Fibroblast of skin of right biceps (primary cell): ENCODE measurements at places on chromosomes 2 and 18.

DNA sequence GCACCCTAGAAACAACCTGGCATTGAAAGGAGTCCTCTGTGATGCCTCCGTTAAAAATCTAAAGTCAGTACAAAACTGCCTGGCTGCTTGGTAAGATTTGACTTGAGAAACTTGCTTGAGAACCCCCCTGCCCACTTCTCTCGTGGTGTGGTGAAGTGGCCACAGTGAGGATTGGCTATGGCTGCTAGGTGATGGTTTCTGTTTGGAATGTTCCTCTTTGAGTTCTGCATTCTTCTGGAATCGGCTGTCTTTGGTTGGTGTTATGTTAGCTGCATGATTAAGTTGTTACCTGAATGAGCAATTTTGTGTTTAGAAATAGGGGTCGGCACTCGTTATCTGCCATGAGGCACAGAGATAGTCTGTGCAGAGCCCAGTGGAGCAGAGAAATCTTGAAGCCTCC, 21.7 kb upstream of the SAG start:
- peak; percentile 30 for DNase-seq

GRCh38 chr2:186749219-186749618, 55.4 kb downstream of the FAM171B start:
- DNase-seq, result no peak

- DNase-seq, result peak; percentile 77
Measured at GRCh38 chr18:41703744-41704530, 251.1 kb upstream of the PIK3C3 start.

DNA sequence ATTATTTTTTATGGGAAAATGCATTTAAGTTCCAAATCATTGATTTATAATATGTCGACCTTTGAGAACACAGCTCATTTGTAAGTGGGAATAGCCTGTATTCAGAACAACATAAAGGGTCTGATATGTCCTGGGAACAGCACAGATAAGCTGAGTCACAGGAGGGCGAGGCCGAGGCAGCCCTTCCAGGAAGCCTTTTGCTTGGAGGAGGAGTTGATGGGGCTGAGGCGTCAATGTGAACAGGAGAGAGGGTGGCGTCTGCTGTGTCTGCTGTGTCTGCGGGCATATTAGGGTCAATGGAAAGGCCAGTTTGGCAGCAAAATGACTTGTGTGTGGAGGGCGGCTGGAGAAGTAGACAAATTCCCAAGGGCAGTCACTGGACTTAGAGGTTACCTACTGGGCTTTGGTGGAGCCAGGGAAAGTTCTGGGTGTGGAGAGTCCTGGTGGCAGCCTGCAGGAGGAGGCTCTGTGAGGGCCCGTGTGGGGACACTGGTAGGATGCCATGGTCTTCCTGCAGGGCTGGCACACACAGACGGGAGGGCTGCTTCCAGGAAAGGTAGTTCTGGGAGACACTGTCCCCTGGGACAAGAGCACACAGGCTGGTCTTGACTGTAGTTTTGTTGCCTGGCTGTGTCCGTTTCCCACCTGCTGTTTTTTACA, 128.1 kb downstream of the GLI2 start:
- DNase-seq, result peak; percentile 64

GRCh38 chr2:241833101-241833663, 24.2 kb downstream of the NEU4 start:
- peak; percentile 73 for DNase-seq

GRCh38 chr2:57182916-57183315, 863.7 kb upstream of the VRK2 start:
- peak; percentile 42 for DNase-seq

DNA sequence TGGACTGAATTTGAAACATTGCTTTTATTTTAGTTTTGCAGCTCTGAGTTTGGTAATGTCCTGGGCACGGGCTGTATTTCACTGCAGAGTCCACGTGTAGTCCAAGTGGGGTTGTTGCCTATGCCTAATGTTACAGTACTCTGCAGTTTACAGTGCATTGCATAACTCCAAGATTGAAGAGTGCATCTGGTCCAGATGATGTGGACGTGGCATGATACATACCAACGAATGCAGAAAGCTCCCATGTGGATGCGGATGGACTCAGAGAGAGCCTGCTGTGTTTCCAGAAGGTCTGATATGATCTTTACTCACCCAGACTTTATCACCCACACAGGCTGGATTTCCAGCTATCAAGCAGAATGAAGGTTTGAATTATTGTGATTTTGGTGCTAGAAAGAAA, 44.4 kb upstream of the CCDC68 start:
- peak; percentile 14 for DNase-seq

DNA sequence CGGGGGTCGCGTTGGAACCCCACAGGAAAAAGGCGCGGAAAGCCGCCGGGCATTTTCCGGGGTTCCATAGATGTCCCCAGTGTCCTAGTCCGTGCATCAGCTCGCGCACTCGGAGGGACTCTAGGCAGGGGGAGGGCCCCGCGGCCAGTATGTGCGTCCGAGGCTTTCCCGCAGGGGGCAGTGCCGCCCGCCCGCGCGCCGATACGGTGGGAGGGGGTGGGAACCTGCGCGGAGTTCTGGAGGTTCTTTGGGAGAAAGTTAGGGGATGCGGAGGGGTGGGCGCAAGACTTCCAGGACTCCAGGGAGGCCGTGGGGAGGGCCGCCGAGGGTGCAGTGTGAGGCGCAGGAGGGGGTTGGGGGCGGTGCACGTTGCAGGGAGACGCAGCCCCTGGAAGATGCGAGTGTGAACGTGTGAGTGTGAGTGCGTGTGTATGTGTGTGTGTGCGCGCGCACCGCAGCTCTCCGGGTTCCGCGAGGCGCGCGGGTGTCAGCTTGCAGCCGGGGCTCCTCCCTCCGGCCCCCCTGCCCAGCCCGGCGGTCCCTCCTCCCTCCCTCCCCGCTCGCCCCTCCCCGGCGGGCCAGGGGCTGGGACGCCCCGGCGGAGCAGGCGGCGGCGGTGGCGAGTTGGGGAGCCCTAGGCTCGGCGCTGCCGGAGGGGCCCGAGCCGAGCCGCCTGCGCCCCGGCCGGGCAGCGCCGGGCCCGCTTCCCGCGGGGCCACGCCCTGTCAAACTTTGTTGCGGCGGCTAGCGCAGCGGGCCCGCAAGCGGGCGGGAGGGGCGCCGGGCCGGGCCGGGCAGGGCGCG, at the start of gene TCF7L1:
Gene TCF7L1 (plus strand): TSS at position 559 of the 804 bp plus-strand sequence. CDS start 293 bp downstream, outside the sequence.
- DNase-seq, result peak; percentile 92

GRCh38 chr2:165899311-165899710, 54.3 kb downstream of the TTC21B start:
- DNase-seq, result no peak

- DNase-seq, result no peak
Measured at GRCh38 chr2:62854600-62855514, 149.3 kb downstream of the EHBP1 start.

DNA sequence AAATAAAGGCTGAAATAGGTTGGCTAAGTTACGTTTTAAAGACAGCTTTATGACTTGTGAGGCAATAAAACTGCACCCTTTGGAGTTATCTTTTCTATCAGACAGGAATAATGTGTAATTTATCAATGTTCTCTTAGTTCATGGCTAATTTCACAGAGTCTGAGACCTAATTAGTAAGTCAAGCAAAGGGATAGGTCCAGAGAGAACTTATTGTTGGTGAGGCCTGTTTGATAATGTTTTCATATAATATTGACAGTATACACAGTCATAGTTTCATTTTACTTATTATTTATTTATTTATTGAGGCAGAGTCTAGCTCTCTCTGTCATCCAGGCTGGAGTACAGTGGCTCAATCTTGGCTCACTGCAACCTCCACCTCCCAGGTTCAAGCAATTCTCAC, 1.9 kb upstream of the IL36RN start:
- DNase-seq, result no peak

GRCh38 chr18:24306201-24306600, 91.4 kb downstream of the OSBPL1A start:
- peak; percentile 44 for DNase-seq
